ENCODE measurements at places on chromosomes 16 and 17.

- DNase-seq, result no peak
Observed at GRCh38 chr16:50167556-50167955, 14.4 kb downstream of the TENT4B start.

- DNase-seq, result no peak
Observed at GRCh38 chr17:43312011-43312410, 78.2 kb upstream of the RNU2-1 start.

- DNase-seq, result no peak
Observed at GRCh38 chr17:37489197-37490001, at the start of gene DUSP14. Gene DUSP14 (plus strand): TSS chr17:37489891. CDS start chr17:37512273, 22,382 bp downstream.

GRCh38 chr17:16339402-16339801 lies 13.9 kb downstream of the CENPV start:
- no peak for DNase-seq

- no peak for DNase-seq
Observed at GRCh38 chr17:44464037-44464436, 39.2 kb downstream of the GPATCH8 start.

GRCh38 chr16:67801883-67802282 lies 4.5 kb downstream of the RANBP10 start:
- DNase-seq, result no peak

DNA sequence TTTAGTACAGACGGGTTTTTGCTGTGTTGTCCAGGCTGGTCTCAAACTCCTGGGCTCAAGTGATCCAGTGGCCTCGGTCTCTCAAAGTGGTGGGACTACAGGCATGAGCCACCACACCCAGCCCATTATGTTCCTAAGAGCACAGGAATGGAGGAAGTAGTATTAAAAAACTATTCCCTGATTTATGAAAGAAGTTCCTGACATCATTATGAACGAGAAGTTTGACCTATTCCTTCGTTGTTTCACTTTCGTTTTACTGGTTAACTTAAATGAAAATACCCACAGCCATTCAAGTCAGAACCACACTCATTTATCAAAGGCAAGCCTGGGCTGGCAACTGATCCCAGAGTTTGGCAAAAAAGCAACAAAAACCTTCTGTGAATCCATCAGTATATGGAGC lies 13.5 kb upstream of the CBX4 start:
- no peak for DNase-seq

DNA sequence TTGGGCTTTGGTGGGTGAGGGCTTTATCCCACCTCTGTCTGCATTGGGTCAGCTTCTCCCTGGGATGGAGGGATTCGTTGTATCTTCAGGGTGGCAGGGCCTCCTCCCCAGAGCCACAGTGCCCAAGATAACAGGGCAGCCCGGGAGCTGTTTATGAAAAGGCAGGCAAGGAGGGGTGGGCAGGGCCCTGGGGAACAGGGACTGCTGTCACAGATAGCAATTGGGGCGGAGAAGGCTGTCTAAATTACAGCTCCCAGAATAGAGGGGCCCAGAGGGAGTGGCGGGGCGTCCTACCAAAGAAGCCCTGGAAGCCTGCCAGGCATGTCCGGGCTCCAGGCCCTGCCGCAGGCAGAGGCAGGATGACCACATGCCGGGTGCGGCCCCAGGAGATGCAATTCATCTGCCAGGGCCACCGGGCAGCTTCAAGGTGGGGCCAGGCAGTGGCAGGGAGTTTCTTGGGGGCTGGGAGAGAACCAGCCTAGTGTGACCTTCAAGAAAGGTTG lies 18.8 kb upstream of the PHOSPHO1 start:
- DNase-seq, result no peak

DNA sequence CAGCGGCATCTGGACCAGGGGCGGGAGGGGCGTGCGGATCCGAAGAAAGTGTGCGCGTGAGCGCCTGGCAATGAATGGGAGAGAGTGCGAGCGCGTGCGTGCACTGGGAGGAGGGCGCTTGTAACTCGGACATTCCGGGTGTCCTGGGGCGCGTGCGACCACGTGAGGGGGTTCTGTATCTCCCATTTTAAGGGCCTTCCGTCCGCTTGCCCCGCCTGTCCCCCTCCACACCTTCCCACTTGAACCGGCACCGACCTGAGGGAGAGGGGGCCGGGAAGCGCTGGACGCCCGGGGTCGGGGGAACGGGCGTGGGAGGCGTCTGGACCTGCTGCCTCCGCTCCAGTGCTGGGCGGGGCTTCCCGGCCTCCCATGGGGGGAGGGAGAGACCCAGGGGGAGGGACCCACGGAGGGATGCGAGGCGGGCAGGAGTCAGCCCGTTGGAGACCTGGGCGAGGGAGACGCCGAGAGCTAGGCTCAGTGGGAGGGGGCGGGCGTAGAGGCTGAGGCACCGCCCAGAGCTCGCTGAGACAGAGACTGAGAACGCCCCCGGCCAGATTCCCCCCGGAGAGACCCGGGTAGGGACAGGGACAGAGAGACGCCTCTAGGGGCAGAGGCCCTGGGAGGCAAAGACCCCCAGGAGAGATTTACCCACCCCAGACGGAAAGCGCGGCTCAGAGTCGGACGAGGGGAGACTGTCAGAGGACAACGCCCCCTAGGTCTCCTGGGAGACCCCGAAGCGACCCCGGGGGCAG lies at the start of gene KREMEN2:
TSS of gene KREMEN2 (plus strand) at position 553 of the 752 bp plus-strand sequence. CDS start 246 bp downstream, outside the sequence.
- DNase-seq, result no peak

DNA sequence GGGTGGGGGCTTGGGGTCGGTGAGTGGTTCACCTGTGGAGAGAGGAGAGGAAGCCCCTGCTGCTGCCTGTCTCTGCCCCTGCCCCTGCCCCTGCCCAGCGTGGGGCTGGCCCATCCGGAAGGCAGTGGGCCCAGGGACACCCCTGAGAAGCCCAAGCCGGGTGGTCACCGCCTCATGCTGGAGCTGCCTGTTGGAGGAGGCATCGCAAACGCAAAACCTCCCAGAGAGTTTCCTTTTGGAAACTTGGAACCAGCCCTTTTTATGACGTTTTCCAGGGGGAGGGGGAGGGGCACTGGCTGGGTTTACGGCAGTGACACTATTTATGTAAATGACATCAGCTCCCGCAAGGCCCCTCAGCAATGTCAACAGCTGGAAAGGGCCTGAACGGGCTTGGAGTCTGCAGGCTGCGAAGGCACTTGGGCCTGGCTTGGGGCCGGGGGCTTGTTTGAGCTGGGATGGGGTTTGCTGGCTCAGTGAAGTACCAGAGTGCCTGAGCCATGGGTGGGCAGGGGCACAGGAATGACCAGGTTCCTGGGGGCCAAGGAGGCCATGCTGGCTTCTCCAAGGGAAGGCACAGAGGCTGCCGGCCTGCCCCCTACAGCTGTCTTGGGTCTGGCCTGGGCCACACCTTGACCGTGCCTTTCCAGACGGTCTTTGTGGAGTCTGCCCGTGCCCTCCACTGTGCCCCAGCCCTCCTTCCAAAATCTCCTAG lies 219.5 kb downstream of the NTN1 start:
- DNase-seq, result no peak
